NAMALWA (cell line): ENCODE measurements at places on chromosomes 2 and 18.

- no peak for DNase-seq
Measured at GRCh38 chr18:79064228-79064627, 5.0 kb upstream of the ATP9B start.

GRCh38 chr2:23690421-23691105 is 236.4 kb downstream of the ATAD2B start:
- no peak for DNase-seq

- DNase-seq: no peak
Measured at GRCh38 chr2:142314164-142314563, 183.3 kb upstream of the LRP1B start.

DNA sequence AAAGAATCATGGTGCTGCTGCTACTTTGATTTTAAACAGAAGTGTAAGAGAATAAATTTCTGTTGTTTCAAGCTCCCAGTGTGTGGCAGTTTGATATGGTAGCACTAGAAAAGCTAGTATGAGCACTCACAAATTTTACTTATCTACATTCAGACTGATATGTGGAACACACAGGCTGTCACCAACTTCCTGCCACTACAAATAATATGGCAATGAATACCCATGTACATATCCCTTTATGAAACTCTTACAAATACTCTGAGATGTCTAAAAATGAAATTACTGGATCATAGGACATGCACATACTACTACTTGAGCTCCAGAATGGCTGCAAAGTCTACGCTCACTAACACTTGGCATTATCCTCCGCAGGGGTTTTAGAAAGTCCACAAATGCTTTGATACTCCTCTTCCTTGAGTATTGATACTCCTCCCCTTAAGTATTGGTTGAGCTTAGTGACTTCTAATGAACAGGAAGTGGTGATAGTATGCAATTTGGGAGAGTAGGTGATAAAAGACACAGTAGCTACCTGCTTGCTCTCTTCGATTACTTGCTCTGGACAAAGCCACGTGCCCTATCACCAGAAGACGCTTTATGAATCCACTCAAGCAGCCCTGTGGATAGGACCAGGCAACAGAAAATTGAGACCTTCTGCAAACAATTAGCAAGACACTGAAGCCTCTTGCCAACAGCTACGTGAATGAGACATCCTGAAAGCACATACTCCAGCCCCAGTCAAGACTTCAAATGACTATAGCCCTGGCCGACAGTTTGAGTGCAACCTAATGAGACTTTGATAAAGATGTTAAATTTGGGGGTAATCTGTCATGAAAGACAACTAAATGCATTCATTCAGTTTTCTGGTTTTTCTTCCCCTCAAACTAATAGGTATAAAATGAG is 35.4 kb downstream of the FBXO11 start:
- DNase-seq: no peak

GRCh38 chr18:58026857-58027256 is 17.2 kb upstream of the NEDD4L start:
- DNase-seq: no peak

GRCh38 chr2:25989154-25989553 is 6.9 kb upstream of the KIF3C start:
- no peak for DNase-seq

- DNase-seq: no peak
Measured at GRCh38 chr2:132037527-132038178, 124.1 kb downstream of the ANKRD30BL start.

GRCh38 chr2:173681881-173682650 is 283.1 kb downstream of the SP3 start:
- no peak for DNase-seq

- DNase-seq: no peak
Measured at GRCh38 chr2:131121464-131121863, 16.3 kb downstream of the PLEKHB2 start.

DNA sequence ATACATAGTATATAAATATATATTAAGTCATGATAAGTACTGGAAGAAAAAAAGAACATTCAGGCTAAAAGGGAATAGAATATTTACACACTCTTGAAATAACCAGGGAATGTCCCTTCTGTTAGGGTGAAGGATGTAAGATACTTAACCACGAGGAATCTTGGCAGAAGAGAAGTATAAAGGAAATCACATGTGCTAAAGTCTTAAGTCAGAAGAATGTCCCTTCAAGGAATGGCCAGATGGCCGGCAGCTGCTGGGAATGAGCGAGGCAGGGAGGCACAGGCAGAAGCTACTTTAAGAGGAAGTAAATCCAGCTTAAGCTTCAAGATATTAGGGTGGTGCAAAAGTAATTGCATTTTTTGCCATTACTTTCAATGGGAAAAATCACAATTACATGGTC is 5.5 kb downstream of the CCDC102B start:
- no peak for DNase-seq

- DNase-seq: no peak
Measured at GRCh38 chr2:136783856-136784255, 18.5 kb downstream of the THSD7B start.

- no peak for DNase-seq
Measured at GRCh38 chr2:11568436-11568835, 34.6 kb downstream of the GREB1 start.

- no peak for DNase-seq
Measured at GRCh38 chr2:231502596-231502995, 27.6 kb downstream of the NMUR1 start.

DNA sequence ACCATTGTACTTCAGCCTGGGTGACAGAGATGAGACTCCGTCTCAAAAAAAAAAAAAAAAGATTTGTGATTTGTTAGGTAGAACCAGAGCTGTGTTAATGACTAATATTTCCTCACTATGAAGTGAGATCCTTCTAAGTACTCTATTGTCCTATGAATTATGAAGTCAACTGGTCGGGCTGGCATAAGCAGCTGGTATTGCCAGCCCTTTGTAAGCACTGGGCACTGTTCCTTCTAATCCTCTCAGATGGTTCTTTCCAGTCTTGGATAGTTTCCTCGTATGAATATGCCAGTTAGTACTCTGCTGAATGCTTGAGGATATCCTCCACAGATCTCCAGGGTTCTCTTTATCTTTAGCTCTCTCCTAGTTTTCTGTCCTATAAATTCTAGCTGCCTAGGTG is 223.1 kb upstream of the SP5 start:
- no peak for DNase-seq

- DNase-seq: no peak
Measured at GRCh38 chr2:42125841-42126594, 43.1 kb upstream of the EML4 start.

DNA sequence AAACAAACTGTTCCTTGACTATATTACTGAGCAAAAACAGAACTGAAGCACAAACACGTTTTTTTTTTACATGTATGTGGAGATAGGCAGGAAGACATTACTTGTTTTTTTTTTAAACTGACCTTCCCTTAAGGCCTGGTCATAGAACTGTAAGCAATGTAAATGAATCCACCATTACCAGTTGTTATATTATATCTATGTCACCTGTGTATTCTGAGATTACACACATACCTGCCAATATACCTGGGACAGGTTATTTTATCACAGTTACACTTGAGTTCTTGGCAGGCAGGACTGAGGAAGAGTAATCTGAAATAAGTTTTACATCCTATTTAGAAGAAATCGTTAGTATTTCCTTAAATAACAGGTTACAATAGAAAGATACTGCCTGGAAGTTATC is 155.3 kb downstream of the BAZ2B start:
- no peak for DNase-seq

DNA sequence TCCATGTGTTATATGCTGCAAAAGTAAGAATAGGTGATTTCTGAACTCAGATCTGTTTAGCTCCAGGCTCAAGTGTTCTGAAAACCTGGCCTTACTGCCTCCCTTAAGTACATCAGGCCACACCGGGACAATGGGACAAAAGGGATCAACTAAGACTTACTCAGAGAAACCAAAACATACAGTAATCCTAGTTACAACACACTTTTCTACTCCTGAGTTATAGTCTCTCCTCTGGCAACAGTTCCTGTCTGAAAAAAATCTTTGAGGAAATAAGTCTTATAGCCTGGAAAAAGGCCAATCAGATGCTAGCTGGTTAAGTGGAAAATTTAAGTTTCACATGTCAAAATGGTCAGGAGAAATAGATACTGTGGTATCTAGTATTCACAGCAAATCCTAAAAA is 5.6 kb downstream of the METTL5 start:
- DNase-seq: no peak

DNA sequence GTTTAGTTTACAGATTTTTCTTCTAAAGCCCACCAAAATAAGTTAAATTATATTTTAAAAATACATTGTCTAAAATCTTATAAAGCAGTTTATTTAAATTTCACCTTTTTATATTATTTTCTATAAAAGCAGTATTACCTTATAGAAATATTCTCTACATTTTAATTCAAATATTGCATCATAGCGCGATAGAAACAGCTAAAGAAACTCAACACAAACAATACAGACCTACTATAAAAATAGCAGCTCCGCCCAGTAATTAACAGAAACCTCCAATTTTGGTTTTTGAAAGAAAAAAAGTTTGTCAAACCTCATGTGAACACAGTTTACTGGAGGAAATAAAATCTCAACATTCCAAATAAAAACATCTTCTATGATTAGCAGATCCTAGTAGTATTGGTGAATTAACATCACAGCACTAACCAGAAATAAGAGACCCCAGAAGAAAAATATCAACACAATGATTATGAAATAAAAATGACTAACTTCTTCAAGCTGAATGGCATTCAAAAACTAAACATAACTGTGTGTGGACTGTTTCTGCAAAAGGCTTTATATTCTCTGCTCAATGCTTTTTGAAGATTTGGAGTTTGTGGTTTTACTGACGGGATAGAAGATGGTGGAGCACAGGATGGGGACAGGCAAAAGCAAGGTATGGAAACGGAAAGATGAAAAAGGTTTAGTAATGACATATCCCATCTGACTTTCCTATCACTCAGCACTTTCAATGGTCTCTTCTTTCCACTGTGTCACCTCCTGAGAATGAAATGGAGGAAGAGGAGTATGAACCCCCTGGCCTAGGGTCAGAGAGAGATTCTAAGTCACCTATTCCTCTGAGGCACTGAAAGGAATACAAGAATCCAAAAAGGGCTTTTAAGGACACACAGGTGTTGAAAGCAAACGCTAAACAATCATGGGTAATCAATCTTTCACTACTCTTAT is 17.5 kb downstream of the MAP4K3 start:
- no peak for DNase-seq

DNA sequence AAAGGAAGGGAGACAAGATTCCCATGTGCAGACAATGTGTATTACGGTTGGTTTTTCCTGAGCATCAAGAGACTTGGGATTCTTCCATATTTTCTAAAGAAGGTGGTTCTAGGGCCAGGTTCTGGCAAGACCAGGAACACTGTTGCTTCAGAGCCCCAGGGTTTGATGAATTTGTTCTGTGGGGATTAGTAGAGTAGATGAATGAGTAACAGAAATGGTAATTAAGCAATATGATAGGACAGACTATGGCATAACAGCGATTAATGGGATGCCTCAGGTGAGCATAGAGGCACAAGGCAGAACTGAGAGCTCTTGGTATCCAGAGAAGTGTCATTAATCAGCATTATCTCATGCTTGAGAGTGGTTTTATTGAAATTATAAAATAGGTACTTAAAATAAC is 82.8 kb upstream of the PNPT1 start:
- no peak for DNase-seq

- DNase-seq: no peak
Measured at GRCh38 chr2:235553291-235553690, 59.4 kb downstream of the AGAP1 start.

DNA sequence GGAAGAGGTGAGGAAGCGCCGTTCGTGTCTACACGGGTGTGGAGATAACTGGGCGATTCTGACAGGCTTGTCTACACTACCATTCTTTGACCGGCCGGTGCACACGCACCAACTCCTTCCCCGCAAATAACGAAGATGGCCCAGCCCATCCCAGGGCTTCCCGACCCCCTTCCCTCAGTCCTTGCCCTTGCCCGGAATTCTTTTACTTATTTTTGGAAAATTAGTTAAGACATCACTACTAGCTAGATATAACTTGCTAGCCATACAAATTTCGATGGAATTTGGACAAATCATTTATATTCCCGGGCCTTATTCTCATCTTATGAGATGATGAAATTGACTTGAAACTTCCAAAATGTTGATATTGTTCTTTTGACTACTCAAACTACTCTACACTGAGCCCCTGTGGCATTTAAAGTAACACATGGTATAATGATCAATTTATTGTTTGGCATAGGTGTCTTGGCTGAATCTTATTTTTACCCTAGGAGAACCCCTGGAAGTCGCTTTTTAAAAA is 1.3 kb downstream of the ERICH2 start:
- no peak for DNase-seq

GRCh38 chr2:174600349-174600748 is 2.7 kb upstream of the WIPF1 start:
- peak; percentile 75 for DNase-seq

- DNase-seq: peak; percentile 11
Measured at GRCh38 chr2:174863183-174863582, 98.9 kb upstream of the CHRNA1 start.

DNA sequence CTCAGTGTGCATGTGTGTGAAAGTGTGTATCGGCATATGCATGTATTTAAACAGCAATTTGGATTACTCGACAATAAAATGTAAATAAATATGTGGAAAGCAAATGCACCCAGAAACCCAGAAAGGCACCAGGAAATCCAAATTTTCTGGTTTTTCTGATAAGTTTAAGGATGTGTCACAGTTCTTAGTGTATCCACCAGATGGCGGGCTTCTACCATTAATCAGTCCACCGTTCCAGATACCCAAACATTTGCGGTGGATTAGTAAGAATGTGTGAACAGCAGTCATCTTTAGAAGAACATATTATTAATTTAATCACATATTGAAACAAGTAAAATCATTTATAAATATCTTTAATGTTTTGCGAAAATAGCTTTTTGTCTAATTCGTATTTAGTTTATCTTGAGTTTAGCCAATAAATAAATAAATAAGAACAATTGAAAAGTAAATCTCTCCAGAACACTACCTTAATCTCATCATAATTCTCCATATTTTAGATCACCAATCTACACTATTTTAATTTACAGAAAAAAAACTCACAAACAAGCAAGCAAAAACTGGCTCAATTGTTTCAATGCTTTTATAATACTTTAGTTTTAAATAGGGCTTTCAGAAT is 298.9 kb downstream of the DSEL start:
- peak; percentile 61 for DNase-seq

GRCh38 chr2:199315299-199316179 is 142.2 kb downstream of the SATB2 start:
- peak; percentile 47 for DNase-seq

GRCh38 chr18:23350188-23350587 is 102.9 kb upstream of the RIOK3 start:
- DNase-seq: no peak

GRCh38 chr2:129698593-129698992 is 280.9 kb upstream of the RAB6C start:
- DNase-seq: no peak

- peak; percentile 50 for DNase-seq
Measured at GRCh38 chr2:151632993-151633565, 101.2 kb downstream of the NEB start.

DNA sequence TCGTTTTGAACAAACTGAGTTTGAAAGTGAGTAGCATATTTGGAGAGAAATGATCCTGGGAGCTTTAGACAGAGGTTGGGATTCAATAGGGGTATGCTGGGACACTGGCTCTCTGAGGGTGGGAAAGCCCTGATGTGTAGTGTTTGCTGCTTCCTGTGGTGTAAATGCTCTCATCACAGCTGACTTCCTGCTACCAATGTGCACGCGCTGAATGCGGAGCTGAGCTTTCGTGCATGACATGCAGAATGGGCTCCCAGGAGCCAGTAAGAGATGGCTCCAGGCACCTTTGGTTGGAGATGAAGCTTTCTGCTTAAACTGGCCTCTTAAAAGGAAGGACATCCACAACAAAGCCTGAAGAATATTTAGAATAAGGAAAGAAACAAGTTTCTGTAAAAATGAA is 224.1 kb upstream of the CCDC150 start:
- peak; percentile 68 for DNase-seq
